SJSA1 (cell line): ENCODE measurements at places on chromosomes 12 and 14. TPM values are rescaled to one million over a fixed set of nuclear protein-coding genes. Genes with fewer than 3 reads are reported as not detected.

DNA sequence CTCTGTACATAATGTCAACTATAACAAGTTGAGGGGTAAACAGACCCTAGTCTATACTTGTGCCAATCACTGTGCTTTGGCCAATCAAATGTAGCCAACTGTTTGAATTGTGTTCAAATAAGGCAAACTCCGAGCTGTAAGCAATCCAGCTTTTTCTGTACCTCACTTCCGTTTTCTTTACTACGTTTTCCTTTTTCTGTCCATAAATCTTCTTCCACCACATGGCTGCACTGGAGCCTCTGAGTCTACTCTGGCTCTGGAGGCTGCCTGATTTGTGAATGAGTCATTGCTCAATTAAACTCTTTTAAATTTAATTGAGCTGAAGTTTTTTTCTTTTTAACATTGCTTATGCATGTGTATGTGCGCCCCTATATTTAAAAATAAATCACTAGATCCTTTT lies 29.7 kb downstream of the CLEC1A start:
- no peak for DNase-seq

- DNase-seq, result no peak
Measured at GRCh38 chr12:114400925-114401324, 5.0 kb downstream of the TBX5 start.

- no peak for DNase-seq
Measured at GRCh38 chr12:85814741-85815140, 21.5 kb downstream of the RASSF9 start.

The PIWIL1 gene
- total RNA-seq, result not detected in 2 replicates

GRCh38 chr14:96727491-96727890 lies 69.7 kb upstream of the VRK1 start:
- no peak for DNase-seq
